ENCODE measurements at places on chromosomes 4 and X.
A peak's percentile ranks its signal among the peaks of the same experiment; 100 is the strongest.

DNA sequence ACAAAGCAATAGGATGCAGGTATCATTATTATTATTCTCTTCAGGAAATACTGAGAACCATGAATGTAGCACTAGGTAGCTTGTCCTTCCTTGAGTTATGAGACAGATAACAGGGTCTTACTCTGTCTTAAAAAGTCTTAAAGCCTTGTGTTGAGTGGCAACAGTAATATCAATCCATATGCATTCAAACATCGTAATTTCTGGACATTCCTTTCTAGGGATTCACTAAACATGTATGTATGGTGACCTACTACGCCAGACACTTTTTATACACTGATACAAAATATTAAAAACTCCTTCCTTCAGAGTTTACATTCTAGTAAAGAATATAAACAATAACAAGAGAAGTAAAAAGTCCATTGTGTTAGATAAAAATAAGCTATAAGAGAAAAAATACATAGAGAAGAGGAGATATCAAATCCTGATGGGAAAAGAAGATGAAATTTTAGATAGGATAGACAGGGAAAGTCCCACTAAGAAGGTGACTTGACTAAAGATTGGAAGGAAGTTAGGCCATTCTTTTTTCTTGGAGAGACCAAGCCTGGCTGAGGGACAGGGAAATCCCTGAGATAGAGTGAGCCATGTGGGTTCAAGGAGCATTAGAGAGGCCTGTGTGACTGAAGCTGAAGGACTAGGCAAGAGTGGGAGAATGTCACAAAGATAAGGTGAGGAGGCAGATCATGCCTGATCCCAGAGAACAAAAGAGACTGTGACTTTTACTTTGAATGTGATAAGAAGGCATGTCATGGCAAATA lies 5.0 kb upstream of the DDX60L start:
- DNase-seq, result no peak

DNA sequence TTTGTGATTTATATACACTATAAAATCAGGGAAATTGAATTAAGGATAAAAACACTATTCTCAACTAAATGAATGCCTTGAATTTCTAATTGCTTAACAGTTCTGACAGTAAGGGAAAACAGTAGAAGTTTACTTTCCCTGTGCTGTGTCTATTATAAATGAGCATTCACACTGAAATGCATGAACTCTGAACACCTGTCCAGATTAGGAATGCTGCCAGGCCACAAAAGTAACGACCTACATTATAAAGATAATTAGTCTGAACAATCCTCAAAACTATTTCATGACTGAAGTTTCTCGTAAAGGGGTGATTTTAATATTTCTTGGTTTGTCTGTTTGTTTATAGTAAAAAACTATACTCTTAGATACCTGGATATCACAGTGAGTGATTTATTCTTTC lies 2.0 kb downstream of the NDST3 start:
- DNase-seq, result no peak

DNA sequence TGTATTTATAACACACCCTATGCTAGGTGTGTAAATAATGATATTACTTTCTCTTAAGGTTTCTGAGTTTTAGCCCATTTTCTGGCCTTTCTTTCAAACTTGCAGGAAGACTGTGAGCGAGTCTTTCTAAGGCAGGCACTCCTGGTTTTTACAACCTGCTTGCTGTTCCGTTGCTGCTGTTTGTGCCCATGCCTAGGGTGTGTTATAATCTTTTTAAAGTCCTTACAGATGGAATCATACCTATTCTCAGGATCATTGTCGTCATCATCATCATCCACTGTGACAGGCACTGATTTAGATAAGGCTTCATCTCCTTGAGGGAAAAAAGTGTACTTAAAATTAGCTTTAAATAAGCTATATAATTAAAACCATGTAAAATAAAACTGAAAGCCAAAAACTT lies 110.0 kb downstream of the ATRX start:
- DNase-seq, result no peak

DNA sequence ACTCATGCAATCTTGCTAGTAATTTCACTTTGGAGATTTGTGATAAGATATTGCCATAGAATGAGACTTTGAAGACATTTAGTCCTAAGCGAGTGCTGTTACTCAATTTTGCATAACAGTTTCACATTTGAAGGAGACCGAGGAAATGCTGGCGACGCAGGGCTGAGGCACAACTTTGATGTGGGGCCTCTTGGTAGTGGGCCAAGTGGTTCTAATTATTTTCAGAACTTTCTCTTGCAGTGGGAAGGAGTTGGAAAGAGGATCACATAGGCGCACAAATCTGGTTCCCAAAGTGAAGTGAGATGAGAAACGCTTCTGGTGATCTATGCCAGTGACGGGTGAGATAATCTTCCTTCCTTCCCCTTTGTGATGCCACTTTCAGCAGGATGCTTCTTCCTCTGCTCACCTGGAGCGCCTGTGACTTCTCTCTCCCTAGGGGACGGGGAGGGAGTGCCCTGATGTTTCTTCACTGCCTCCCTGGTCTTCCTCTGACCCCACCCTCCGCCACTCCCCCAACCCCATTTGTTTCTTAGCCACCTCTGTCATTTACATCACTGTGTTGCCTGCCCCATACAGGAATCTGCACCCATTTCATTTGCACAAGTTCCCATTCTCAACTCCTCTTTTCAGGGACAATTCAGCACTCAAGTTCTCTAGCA lies 138.9 kb upstream of the MID1 start:
- DNase-seq, result no peak

GRCh38 chr4:31984872-31985271 lies 1264.7 kb downstream of the PCDH7 start:
- no peak for DNase-seq

GRCh38 chrX:40806513-40807220 lies 71.3 kb upstream of the MED14 start:
- no peak for DNase-seq

DNA sequence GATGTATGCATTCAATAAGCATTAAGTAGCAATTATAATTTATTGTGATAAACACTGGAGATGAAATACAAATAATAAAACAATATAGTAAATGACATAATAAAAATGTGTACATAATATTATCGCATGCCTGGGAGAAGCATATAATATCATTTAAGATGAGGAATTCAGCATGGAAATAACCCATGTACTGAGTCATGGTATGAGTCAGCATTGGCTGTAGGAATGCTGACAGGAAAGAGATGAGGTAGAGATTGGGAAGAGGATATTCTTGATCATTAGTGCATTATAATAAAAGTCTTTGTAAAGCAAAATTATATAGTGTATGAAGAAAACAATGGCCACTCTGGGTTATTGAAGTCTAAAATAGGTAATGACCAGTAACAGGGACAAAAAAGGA lies 82.8 kb downstream of the MAGEB10 start:
- DNase-seq, result no peak

- no peak for DNase-seq
Measured at GRCh38 chr4:116389139-116389538, 696.2 kb downstream of the TRAM1L1 start.

- no peak for DNase-seq
Measured at GRCh38 chrX:149541521-149542047, 772 bp downstream of the EOLA1 start.

- peak; percentile 62 for DNase-seq
Measured at GRCh38 chr4:152500800-152501434, 35.0 kb downstream of the FBXW7 start.

GRCh38 chrX:133401536-133401935 lies 13.8 kb downstream of the GPC4 start:
- no peak for DNase-seq

DNA sequence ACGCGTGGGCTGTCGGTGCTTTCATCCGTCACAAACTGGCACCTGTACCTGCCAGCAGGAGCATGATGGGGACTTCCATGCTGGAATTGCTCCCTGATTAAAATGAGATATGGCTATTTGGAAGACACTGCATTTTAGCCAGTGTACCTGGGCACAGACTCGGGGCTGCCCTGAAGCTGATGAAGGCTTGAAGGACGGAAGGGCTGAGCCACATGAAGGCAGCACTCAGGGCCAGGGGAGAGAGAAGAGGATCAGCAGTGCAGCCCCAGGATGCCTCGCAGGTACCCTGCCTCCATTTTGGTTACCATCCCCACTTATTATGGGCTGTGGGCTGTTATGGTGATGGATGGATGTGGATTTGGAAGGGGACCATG lies 79.0 kb downstream of the CRMP1 start:
- DNase-seq, result no peak

DNA sequence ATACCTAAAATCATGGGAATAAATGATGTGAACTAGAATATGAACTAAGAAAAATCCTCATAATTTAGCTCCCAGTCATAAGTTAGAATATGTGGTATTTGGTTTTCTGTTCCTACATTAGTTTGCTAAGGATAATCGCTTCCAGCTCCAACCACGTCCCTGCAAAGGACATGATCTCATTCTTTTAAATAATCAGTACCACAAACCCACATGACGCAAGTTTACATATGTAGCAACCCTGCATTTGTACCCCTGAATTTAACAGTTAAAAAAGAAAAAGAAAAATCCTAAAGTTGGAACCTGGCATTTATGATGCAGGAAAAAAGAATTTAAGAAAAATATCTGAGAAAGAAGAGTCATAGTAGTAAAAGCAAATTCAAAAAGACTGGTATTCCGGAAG lies 13.3 kb downstream of the UBA6 start:
- no peak for DNase-seq

DNA sequence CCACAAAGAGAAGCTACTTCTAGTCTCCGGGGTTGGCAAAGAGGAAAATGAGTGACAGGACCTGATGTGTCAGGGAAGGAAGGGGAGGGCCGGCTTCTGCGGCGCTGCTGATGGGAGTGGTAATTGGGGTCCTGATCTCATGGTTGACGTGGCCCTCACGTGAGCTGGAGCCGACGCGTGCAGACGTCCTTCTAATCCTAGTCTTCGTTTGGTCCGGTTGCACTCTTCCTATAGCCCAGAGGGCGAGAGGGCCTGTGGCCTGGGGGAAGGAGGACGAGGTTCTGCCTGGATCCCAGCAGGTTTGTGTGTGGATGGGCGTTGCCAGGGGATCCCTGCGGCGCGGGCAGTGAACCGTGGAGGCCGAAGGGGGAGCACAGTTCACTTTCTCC lies at the start of gene ARMCX1:
Gene ARMCX1 (plus strand): TSS at position 186 of the 389 bp plus-strand sequence. CDS start 2,384 bp downstream, outside the sequence.
- peak; percentile 21 for DNase-seq

GRCh38 chrX:18617407-18617750 lies 54.5 kb downstream of the RS1 start:
- no peak for DNase-seq

GRCh38 chr4:189533603-189534002 lies 407.1 kb upstream of the FRG1 start:
- DNase-seq, result no peak

DNA sequence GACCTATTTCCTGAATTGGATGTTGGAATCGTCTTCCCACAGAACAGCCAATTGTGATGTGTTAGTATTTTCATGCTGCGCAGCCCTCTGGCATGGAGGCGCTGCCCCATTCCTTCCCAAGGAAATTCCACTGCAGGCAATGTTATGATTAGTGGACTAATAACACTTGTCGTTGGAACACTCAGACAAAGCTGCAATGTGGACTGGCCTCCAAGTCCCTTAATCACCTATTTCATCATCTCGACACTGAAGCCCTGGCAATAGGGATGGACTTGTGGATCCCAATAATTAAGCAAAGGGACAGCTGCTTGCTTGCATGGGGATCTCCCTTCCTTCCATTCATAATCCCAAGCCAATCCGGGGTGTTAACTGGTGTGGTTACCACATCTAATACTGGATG lies 78.8 kb upstream of the PLAC1 start:
- no peak for DNase-seq

GRCh38 chr4:18405054-18405453 lies 383.5 kb upstream of the LCORL start:
- DNase-seq, result no peak

DNA sequence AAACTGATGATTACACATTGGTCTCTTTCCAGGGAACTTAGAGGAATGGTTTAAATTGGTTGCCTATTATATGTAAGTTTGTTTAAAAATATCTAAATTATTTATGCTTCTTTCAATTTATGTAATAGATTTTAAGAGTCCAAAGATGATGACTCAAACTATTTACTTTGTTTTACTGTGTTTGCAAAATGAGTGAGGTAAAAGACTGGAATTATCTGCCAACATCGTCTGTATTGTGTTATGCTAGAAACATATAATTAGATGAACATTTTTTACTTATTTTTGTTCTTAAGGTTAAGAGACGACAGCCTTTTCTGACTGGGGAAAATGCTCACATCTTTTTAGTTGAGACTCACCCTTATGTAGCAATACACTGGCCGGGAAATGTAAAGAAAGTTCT lies 51.1 kb upstream of the SYTL5 start:
- DNase-seq, result peak; percentile 1

- DNase-seq, result no peak
Measured at GRCh38 chr4:8185295-8185694, 13.8 kb upstream of the SH3TC1 start.

DNA sequence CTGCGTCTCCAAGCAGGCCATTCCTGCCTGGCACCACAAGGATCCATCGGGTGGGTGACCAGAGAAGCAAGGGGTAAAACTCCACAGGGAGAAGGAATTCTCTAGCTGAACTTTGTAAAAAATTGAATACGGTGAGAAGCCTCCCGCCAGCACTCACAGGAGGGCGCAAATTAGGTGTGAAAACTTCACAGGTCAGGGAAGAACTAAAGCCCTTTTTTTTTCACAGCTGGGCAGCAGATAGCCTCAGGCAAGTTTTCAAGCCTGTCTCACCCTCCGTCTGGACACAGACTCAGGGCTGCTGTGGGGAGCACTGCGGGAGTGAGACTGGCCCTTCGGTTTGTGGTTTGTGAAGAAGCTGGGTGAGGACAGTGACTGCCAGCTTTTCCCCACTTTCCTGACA lies 224.1 kb upstream of the FGF16 start:
- no peak for DNase-seq

DNA sequence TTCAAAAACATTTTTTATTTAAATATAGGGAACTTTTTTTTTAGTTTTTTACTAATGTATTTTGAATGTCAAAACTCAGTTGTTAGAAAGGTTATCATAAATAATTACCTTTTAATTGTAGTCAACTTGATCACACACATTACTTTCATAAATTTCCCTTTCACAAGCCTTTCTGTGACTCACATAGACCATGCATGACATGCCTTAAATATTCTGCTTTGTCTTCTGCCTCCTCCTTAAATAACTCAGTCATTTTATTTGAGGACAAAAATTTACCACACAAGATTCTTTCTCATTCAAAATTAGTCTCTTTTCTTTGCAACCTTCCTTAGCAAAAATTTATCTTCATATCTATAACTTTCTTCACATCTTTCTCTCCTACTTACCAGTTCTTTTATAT lies 219.9 kb downstream of the EVC2 start:
- no peak for DNase-seq

- no peak for DNase-seq
Measured at GRCh38 chr4:164139291-164139690, 614.6 kb upstream of the SMIM31 start.

- no peak for DNase-seq
Measured at GRCh38 chr4:146311238-146311970, 97.1 kb downstream of the REELD1 start.
